ENCODE measurements at places on chromosomes 1 and 21.

- no peak for DNase-seq
Measured at GRCh38 chr1:187121661-187122060, 292.9 kb downstream of the PLA2G4A start.

GRCh38 chr1:177517546-177517945, 346.8 kb downstream of the BRINP2 start:
- DNase-seq = no peak

- no peak for DNase-seq
Measured at GRCh38 chr1:110309139-110309538, 30.0 kb upstream of the RBM15 start.

DNA sequence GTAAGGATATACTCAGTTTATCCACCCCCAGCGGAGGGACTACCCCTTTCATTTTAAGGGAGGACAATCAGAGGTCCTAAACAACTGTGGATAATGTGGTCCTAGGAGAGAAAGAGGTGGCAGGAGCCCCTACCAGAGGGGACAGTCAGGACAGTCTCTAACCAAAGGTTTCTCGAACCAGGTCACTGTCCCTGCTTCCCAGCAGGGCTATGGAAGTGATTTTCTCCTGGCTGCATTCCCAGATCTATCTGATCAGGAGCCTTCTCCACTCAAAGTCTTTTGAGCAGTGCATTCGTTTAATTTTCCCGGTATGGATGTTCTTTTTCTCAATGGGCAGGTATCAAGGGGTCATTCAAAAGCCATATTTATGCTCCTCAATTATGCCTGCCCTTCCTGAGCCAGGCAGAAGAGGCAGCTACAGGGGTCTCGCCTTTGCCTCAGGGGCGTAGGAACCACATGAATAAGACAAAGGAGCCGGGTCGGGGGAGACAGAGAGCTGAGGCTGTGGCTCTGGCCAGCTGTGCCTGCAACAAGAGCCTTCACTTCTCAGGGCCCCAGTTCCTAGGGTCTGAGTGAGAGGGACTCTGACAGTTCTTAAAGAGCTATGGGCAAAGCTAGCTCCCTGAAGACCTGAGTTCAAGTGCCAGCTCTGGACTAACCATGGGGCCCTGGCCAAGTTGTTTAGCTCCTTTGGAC, 62.5 kb upstream of the DMRTB1 start:
- no peak for DNase-seq

GRCh38 chr1:89279011-89279466, 6.4 kb upstream of the GBP5 start:
- no peak for DNase-seq

DNA sequence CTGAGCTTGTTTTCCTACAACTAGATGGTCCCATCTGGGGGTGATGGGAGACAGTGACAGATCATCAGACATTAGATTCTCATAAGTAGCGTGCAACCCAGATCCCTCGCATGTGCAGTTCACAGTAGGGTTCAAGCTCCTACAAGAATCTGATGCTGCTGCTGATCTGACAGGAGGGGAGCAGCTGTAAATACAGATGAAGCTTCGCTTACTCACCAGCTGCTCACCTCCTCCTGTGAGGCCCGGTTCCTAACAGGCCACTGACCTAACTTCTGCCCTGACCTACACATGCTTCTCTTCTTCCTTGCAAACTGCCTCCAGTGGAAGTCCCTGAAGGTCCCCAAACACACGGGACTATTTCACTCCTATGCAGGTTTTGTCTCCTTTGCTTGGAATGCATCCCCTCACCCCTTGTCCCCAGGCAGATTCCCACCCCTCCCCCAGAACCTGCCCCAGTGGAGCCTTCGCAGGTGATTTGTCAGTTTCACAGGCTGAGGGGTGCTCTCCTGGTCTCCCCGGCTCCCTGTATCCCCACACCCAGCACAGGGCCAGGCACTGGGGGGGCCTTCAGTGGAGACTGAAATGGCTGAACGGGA, 5.7 kb upstream of the ZBTB48 start:
- no peak for DNase-seq

DNA sequence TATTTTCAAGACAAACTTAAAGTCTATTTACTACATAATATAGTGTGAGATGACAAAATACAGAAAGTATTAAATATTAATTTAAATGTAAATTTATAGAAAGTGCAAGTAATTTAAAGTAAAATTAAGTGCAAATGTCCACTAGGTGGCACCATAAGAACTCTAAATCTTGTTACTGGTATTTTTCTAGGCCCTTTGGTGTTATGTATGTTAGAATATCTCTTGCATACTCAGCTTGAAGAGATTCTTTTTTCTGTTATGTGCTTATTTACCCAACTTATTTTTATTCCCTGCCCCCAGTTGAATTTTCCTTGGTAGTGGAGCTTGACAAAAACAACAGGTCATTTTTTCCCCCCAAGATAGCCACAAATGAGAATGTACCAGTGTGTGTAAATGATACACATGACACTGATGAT, 71.5 kb downstream of the RPS6KC1 start:
- no peak for DNase-seq

DNA sequence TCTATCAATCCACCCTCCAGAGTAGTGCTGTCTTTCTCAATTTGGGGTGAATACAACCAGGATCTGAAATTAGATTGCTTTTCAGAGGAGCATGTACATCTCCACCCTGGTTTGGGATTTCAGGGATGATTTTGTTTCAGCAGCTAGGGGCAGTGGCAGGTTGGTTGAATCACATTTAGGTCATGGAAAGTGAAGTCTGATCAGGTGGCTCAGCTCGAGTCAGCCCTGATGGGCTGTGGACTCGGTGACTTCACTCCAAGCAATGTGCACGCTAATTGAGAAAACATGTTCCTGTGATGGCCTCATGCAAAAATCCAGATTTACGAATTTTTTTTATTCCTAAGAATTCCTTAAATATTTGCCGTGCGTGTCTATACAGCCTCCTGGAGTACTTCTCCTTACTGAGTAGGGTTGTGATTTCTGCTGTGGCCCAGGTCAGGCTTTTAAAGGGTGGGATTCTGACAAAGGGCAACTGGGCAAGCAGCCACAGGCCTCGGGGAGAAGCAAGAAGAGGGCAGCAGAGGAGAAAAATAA, 7.5 kb downstream of the NGF start:
- no peak for DNase-seq

DNA sequence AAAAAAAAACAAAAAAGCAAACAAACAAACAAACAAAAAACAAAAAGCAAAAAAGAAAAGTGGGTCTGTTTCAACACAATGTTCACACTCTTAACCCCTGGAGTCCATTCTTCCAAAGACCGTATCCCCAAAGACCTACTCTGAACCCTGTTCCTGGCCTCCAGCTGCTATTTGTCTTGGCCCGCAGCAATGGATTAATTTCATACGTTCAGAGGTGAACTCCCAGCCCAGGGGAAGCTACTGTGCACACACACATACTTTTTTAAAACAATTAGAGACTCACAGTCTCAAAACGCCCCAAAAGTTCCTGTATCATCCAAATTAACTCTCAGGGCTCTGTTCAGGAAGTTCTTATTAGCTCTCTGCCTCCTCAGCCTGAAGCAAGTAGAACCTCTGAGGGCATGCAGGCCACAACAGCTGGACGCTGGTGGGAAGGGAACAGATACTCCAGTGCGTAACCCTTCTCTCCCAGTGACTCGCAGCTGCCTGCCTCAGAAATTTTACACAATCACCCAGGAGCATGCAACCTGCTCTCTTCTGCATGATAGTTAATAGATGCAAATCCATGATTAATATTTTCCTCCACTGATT, 395.4 kb downstream of the RRAGC start:
- no peak for DNase-seq

GRCh38 chr1:7617826-7618225, 153.3 kb upstream of the VAMP3 start:
- DNase-seq = no peak

DNA sequence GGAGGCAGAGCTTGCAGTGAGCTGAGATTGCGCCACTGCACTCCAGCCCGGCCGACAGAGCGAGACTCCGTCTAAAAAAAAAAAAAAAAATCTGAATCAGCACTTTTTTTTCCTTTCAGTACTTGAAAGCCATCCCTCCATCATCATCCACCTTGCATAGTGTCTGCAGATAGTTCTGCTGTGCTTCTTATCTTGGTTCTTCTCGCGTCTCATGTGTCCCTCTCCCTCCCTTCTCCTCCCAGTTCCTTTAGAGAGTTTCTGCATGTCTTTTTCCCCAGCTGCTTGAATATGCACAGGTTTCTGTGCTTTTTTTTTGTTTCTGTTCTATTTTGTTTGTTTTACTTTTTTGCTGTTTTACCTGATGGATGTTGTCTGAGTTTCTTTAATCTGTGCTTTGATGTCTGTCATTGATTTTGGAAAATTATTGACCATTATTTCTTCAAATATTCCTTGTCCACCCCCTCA, 3.9 kb upstream of the COL18A1 start:
- no peak for DNase-seq

DNA sequence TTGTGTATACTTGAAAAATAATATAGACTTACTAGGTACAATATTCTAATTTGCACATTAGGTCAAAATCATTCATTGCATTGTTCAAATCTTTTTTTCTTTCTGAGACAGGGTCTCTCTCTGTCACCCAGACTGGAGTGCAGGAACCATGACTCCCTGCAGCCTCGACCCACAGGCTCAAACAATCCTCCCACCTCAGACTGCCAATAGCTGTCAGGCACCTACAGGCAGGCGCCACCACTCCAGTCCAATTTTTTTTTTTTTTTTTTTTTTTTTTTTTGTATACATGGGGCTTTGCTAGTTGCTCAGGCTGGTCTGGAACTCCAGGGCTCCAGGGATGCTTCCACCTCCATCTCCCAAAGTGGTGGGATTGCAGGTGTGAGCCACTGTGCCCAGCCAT, 656.9 kb downstream of the KCNT2 start:
- no peak for DNase-seq

- no peak for DNase-seq
Measured at GRCh38 chr1:227411066-227411465, 92.8 kb upstream of the CDC42BPA start.

- DNase-seq = no peak
Measured at GRCh38 chr1:197695961-197696360, 79.3 kb downstream of the DENND1B start.

GRCh38 chr1:79100385-79100784, 93.9 kb upstream of the ADGRL4 start:
- no peak for DNase-seq

DNA sequence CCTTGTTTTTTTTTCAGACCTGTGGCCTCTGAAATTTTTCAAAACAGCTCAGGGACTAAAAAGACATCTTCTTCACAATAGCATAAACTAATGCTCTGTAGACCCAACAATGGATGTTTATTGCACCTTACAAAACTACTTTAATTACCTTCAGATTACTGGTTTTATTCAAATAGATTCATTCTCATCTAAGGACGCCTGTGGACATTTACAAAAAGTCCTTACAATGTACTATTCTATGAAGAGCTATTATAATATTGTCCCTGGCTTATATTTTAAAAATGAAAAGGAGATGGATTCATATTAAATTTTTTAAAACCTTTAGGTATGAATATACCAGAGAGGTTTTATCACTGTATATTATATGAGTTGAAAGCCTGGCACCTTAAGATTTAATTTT, 238.4 kb upstream of the NR5A2 start:
- DNase-seq = no peak

DNA sequence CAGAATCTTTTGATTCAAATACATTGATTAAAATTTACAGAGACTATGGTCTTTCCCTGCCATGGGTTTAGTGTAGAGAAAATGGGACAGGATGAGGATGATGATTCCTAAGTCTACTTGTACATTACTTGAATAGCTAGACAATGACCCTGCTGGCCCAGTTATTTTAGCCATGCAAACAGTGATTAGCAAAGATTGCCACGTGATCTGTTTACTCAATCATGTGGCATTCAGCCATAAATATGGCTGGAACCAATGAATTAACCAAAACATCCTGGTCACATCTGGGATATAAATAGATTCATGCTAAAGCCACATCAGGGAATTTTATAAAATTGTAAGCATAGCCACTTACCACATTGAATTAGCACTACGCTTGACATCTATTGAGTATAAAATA, 167.3 kb downstream of the PBX1 start:
- no peak for DNase-seq

- no peak for DNase-seq
Measured at GRCh38 chr21:29775462-29775861, 164.3 kb downstream of the GRIK1 start.

DNA sequence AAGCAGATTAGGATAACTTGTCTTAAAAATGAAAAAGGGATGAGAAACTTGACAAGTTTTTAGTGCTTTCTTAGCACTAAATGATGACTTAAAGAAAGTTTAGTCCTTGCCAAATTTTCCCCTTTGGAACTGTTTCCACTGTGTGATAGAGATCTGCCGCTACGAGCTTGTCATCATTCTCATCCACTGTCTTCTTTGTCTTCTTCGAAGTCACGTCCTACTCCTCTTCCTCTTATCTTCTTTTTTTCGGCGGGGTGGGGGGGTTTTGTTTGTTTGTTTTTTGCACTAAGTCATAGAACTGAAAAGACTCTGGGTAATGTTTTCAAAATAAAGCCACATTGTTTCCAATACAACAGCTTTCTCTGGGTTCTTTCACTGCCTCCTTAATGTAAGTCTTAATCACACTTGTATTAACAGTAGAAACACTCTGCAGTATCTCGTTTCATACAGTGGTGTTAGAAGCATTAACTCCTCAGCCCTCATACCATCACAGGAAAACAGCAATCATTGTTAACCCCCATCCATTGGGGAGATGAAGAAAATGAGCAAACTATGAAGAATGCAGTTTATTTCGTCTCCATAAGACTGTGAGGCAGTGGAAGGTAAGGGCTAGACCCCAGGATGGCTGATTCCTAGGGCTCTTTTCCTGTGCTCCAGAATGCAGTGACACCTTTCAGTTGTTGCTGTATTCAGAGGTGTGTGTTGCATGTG, 81.8 kb downstream of the OLFML2B start:
- DNase-seq = no peak

GRCh38 chr1:117695796-117696490, 90.1 kb downstream of the TENT5C start:
- DNase-seq = no peak

DNA sequence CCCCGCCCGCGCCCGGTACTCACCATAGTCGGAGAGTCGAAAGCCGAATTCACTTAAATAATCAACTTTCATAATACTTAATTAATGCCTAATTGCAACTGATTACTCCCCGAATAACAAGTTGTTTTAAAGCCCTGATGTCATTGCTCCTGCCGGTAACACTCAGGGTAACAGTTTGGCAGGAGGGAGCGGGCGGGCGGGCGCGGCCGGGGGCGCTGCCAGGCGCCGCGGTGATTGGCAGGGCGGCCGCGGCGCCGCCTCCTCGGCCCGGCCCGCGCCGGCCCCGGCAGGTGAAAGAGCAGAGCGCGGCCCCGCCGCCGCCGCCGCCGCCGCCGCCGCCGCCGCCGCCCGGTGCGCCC, 102.2 kb downstream of the CASZ1 start:
- peak; percentile 56 for DNase-seq

- no peak for DNase-seq
Measured at GRCh38 chr1:226962421-226963391, 22.6 kb downstream of the COQ8A start.

GRCh38 chr1:23473037-23473800, 10.8 kb downstream of the ASAP3 start:
- DNase-seq = no peak

DNA sequence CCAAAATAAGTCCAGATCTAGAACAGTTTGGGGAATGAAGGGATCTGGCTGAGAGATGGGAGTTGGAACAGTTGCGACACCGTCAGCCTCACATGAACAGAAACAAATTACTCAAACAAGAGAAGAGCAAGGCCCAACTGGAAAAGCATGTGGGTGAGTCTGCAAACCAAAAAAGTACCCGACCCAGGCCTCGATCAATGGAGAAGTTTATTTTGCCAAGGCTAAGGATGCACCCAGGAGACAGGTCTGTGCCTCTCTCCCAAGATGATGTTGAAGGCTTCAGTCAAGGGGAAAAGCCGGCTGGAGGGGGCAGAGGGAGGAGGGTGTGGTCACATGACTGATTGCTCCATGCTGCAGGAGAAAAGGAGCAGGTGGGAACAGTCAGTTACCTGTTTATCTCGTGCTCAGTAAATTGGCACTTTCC, 42.3 kb downstream of the KRTAP10-1 start:
- DNase-seq = no peak

Measured in activated CD4-positive, alpha-beta T cell treated with anti-CD3 and anti-CD28 coated beads for 4 hours (primary cell).